ENCODE measurements at places on chromosomes 3 and 15. TPM values are rescaled to one million over a fixed set of nuclear protein-coding genes. Genes with fewer than 3 reads are reported as not detected.

The TJP1 gene
- 80.4 TPM for total RNA-seq

The ACTRT3 gene
- total RNA-seq: 2.8 TPM

The FANCD2OS gene
- total RNA-seq: not detected

The LNP1 gene
- 10.0 TPM for total RNA-seq

The RBMS3 gene
- 11.6 TPM for total RNA-seq

The RTP3 gene
- total RNA-seq: not detected

The BBS4 gene
- 58.8 TPM for total RNA-seq

The RBP2 gene
- not detected for total RNA-seq

The VPS13C gene
- total RNA-seq: 245 TPM

The NTRK3 gene
- 95.2 TPM for total RNA-seq

The DNAJC13 gene
- total RNA-seq: 111 TPM

The LYZL4 gene
- total RNA-seq: not detected

The HTD2 gene
- 11.0 TPM for total RNA-seq

Data from parietal lobe (tissue), 2 donors.